Renal cortical epithelial cell (primary cell): ENCODE measurements at places on chromosomes 6 and 20.
A peak's percentile ranks its signal among the peaks of the same experiment; 100 is the strongest.

DNA sequence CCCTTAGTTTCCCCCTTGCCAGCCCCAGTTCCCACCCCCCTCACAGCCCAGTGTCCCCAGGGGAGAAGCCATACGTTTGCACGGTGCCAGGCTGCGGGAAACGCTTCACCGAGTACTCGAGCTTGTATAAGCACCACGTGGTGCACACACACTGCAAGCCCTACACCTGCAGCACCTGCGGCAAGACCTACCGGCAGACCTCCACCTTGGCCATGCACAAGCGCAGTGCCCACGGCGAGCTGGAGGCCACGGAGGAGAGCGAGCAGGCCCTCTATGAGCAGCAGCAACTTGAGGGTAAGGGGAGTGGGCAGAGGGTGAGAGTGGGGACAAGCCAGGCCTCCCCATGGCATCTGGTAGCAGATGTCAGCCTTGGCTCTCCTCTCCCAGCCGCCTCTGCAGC lies 5.1 kb upstream of the DEF6 start:
- DNase-seq = no peak

GRCh38 chr6:163648868-163649267 lies 234.3 kb downstream of the QKI start:
- no peak for DNase-seq

DNA sequence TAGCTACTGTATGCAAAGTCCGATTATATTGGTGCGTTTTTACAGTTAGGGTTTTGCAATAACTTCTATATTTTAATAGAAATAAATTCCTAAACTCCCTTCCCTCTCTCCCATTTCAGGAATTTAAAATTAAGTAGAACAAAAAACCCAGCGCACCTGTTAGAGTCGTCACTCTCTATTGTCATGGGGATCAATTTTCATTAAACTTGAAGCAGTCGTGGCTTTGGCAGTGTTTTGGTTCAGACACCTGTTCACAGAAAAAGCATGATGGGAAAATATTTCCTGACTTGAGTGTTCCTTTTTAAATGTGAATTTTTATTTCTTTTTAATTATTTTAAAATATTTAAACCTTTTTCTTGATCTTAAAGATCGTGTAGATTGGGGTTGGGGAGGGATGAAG lies 13.7 kb upstream of the PLCG1 start:
- no peak for DNase-seq

DNA sequence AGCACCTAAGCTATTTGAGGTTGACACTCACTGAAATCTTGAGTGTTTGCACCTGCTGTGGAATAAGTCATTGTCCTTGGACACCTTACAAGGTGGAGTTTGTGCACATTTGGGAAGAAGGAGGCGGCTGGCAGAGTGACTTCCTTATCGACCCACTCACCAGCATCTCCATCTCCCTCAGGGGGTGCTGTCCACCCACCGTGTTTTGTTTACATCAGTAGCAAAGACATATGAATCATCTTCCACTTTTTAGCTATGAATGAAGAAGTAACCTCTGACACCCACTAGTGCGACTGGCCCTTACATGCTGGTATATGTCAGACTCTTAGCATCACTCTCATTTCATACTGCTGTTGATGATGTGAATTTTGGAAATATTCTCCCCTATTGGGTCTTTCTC lies 119.5 kb upstream of the SGK1 start:
- DNase-seq = no peak

- no peak for DNase-seq
These were observed 145.8 kb upstream of the AKIRIN2 start for GRCh38 chr6:87847830-87848210.

- DNase-seq = no peak
These were observed 30.8 kb upstream of the CEP162 start for GRCh38 chr6:84258268-84258667.

DNA sequence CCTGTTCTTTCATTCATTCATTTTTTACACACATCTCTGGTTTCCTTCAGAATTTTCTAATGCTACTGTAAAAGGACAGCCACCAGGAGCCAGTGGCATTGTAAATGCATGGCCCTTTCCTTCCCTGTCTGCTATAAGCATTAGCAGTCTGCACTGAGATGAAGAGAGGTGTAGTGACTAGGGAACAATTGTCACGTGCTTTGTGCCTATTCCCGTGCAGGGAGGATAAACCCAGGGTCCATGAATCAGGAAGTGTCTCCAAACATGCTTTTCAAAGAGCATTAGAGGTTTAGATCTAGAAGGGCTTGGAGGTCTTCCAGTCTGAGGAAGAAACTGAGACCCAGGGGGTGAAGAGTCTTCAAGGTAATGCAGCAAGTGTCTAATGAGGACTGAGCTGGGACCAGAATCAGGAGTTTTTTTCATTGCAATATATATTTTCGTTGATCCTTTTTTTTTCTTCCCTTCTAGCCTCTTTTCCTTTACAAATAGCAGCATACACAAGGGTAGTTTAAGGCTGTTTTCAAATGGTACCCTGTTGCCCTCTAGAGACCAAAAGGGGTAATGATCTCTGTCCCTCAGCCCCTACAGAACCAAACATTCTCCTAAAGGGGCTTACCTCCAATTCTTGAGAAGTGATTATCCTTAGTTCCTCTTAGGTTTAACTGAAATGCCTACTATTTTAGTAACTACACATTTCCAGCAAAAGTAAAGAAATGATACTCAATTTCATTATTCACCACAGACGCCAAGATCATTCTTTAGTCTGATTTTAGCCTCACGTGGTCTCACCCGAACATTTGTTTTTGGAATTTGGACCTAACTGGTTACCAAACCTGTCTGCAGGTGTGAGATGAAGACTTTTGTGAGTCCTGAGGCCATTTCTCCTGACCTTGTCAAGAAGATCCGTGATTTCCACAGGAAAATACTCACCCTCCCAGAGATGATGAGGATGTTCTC lies 6.6 kb downstream of the TRIM15 start:
- peak; percentile 58 for DNase-seq

DNA sequence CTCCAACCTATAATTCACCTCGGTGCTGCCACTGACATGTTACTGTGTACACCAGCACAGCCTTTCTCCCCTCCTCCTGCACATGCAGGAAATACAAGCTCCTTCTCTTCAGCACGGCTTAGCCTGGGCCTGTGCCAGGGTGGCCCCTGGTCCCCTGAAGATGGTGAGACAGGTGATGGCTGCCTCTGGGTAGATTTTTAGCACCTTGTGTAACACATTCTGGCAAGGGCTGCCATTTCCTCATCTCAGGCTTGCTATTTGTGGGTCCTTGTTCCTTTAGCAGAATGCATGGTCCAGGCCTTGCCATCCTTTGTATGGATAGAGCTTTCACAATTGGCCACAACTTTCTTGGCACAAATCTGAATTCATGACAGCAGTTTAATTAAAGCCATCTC lies 151.3 kb downstream of the CDC5L start:
- no peak for DNase-seq

- peak; percentile 50 for DNase-seq
These were observed 159.2 kb downstream of the CD109 start for GRCh38 chr6:73854998-73855718.

DNA sequence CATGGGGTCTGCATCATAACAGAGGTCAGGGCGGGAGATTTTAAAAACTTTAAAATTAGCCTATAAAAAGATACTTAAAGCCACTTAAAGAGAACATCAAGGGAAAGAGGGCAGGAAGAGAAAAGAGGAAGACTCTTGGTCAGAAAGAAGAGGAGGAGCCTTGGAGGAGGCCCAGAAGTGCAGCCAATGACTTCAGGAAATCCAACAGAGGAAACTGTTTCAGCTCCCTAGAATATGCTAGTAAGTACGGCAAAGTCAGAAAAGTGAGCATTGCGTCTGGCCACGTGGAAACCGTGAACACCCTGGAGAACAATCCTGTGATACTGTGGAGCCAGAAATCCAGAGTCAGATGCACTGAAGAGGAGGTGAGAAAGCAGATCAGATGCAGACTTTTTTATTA lies 22.5 kb upstream of the NHSL1 start:
- DNase-seq = no peak

DNA sequence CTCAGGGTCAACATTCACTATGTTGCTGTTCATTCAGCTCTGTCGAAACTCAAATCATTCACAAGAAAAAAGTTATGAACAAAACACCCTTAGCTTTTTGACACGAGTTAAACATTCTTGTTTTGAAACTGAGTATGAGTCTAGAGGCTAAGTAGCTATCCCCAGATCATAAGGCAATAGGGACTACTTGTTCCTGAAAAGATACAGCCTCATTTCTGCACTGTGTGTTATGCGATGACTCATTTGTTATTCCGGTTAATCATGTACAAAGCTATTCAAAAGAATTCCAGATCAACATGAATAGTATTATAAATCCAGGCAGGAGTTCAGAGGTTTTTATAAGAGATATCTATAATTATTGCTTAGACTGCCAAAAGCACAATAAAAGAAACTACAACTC lies 908.0 kb downstream of the QKI start:
- DNase-seq = peak; percentile 98

DNA sequence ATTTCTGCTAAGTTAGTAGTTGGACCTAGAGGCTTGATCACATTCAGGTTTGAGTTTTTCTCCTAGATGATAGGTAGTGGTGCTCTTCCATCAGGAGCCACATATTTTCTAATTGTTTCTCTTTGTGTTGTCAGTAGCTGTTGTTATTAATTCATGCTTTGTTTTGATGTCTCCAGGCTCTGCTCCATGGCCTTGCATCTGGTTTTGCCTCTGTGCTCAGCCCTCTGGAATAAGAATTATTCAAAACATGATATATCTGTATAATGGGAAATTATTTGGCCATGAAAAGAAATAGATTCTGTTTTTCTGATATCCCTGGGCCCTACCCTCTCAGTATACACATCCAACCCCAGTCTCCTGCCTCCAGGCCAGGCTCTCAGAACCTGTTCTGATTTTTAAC lies 184.8 kb downstream of the CDC5L start:
- DNase-seq = no peak

DNA sequence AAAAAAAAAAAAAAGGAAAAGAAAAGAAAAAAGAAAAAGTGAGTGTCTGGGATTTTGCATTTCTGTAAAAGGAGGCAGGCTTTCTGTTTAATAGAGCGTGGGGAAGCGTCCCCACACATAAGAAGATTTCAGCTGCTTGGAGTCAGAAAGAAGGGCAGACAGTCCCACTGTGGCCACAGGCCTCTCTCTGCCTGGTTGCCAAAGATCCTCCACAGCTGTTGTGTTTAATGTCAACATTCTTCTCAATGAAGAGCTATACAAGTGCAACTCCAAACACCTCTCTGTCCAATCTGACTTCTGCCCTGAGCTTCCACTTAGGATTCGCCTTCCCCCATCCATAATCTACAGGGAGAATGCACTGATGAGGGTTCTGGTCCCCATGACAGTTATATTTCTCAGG lies 64.3 kb upstream of the MLN start:
- no peak for DNase-seq

- DNase-seq = no peak
These were observed 25.1 kb downstream of the ACOT13 start for GRCh38 chr6:24692003-24692402.

- DNase-seq = no peak
These were observed 150.7 kb downstream of the DTNBP1 start for GRCh38 chr6:15512126-15512525.

- DNase-seq = no peak
These were observed 25.5 kb downstream of the FAM184A start for GRCh38 chr6:119052987-119053386.

GRCh38 chr6:136772685-136773472 lies 19.4 kb downstream of the MAP3K5 start:
- DNase-seq = peak; percentile 97

- DNase-seq = peak; percentile 91
These were observed 27.1 kb downstream of the PPP1R3G start for GRCh38 chr6:5112066-5112799.

GRCh38 chr20:32871627-32872160 lies 13.0 kb downstream of the EFCAB8 start:
- DNase-seq = no peak

DNA sequence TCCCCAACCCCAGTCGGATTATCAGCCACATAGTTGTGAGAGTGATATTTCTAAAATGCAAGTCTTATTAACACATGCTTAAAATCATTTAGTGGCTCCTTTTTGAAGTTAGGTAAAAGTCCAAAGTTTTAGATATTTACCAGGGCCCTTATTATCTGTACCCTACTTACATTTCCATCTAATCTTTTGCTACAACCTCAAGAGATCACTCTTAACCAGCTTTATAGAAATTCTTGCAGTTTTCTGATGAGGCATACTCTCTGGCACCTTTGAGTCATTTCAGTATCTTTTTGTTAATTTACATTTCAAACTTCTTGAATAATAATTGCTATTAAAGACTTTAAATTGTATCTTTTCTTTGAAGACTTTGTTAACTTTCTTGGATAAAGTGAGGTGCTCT lies 453.3 kb downstream of the RFPL4B start:
- no peak for DNase-seq

DNA sequence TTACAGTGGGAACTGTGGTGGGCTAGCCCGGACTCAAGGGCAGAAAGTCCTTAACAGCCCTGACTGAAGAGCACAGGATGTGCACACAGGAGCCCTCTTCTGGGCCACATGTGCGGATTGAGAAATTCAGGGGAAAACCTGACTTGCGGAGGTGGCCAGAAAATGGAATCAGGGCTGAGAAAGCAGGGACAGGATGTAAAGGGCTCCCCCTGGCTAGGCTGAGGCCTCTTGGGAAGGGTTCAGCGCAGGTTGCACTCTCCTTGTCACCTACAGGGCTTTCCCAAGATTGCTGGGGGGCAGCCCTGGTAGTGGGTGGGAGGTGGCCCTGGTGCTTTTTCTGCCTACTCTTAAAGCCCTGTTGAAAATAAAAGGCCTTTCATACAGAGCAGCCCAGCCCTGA lies 251.2 kb downstream of the SLC24A3 start:
- DNase-seq = no peak

- DNase-seq = no peak
These were observed 126.3 kb downstream of the CDKAL1 start for GRCh38 chr6:20660534-20660933.

GRCh38 chr20:55009066-55009465 lies 533.7 kb downstream of the DOK5 start:
- no peak for DNase-seq

- DNase-seq = no peak
These were observed 5.0 kb downstream of the WRNIP1 start for GRCh38 chr6:2770171-2770570.

GRCh38 chr6:132199343-132199742 lies 201.9 kb downstream of the MOXD1 start:
- DNase-seq = no peak

GRCh38 chr20:58081846-58082245 lies 146.6 kb downstream of the ANKRD60 start:
- no peak for DNase-seq

- no peak for DNase-seq
These were observed 220.4 kb upstream of the ZNF217 start for GRCh38 chr20:53814060-53814459.

- DNase-seq = no peak
These were observed 36.1 kb downstream of the BLOC1S5 start for GRCh38 chr6:8027965-8028651.
